ENCODE measurements at places on chromosomes 16 and 17. TPM values are rescaled to one million over a fixed set of nuclear protein-coding genes. Genes with fewer than 3 reads are reported as not detected.

CDH3 gene
- 0.51 TPM for total RNA-seq

KDM8 gene
- 34.4 TPM for total RNA-seq

DNA sequence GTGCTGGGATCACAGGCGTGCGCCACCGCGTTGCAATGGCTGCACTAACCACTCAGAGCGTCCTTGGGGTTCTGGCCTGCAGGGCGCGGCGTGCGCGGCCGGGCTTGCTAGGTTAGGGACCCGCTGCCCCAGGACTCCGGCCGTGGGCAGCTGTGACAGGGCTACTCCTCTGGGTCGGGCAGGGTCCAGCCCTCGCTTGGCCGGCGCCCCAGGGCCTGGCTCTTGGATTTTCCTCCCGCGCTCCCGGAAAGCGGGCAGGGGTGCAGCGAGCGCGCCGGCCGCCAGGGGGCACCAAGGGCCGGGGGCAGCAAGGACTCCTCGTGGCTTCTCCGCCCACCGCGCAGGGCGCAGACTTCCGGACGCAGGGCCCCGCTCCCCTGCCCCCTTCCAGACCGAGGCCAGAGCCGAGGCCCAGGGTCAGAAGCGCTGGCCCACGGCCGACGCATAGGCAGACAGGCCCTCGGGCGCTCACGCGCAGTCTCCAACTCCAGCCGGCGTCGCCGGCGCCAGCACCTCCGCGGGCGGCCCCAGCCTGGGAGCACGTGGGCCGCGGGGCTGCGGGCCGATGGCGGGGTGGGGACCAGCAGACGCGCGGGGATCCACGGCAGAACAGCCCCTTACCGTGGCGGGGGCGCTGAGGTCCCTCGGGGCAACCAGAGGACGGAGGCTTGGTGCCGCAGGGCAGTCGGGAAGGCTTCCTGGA lies 355 bp downstream of the TLE7 start:
- no peaks in the 10 kb centered on the region for H3K4me1 ChIP-seq
- H3K27ac ChIP-seq = no peak overlapping the region
- H3K27me3 ChIP-seq = no peaks in the 10 kb centered on the region
- peak; percentile 18 for DNase-seq
- H3K36me3 ChIP-seq = no peaks in the 10 kb centered on the region

- H3K4me1 ChIP-seq = no peaks in the 10 kb centered on the region
- H3K36me3 ChIP-seq = no peaks in the 10 kb centered on the region
- no peaks in the 10 kb centered on the region for H3K27me3 ChIP-seq
- H3K4me3 ChIP-seq = no peak overlapping the region
- no peak overlapping the region for H3K27ac ChIP-seq
- no peak for DNase-seq
These were observed 28.8 kb upstream of the ABCC11 start for GRCh38 chr16:48276102-48276501.

- H3K27ac ChIP-seq = peak overlapping the region; percentile 83
- H3K27me3 ChIP-seq = no peaks in the 10 kb centered on the region
- H3K4me1 ChIP-seq = peaks cover 2% of the 10 kb centered on the region
- H3K36me3 ChIP-seq = no peaks in the 10 kb centered on the region
- peak overlapping the region; percentile 53 for H3K4me3 ChIP-seq
These were observed 1.0 kb downstream of the MYO15B start for GRCh38 chr17:75588596-75589011.

GRCh38 chr17:45895304-45895968 lies 1.1 kb downstream of the MAPT start:
- peaks cover 20% of the 10 kb centered on the region for H3K27me3 ChIP-seq
- H3K4me1 ChIP-seq = peaks cover 7% of the 10 kb centered on the region
- DNase-seq = peak; percentile 26
- H3K36me3 ChIP-seq = no peaks in the 10 kb centered on the region

All from naive thymus-derived CD4-positive, alpha-beta T cell (primary cell).